Brain (organoid and tissue), 16 donors: ENCODE measurements at places on chromosomes 3 and 15. TPM values are rescaled to one million over a fixed set of nuclear protein-coding genes. Genes with fewer than 3 reads are reported as not detected.

The CCR2 gene
- not detected for polyA plus RNA-seq

The CEMIP gene
- polyA plus RNA-seq: 4.5 TPM

- no peak for DNase-seq
Observed at GRCh38 chr3:14277557-14277956, 98.9 kb downstream of the LSM3 start.

DNA sequence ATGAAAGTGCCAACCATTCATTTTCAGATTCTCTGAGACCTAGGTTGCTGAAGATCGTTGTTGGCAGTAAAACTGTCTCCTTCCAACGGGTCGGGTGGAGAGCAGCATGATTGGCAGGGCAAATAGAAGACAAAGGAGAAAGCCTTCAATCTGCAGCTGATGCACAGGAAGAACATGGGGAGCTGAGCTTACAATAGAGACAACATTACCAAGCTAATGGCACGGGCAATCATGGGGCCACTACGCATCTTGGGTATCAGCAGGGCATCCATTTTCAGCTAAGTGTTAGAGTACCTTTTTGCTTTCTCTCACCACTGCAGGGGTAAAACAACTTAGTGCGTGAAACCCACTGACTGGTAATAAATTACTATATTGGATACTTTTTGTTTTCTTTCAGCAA, 114.8 kb downstream of the WDR72 start:
- DNase-seq: peak; percentile 2

The GLCE gene
- polyA plus RNA-seq: 6.0 TPM
